GM23248 (cell line): ENCODE measurements at places on chromosomes 11 and 22.
A peak's percentile ranks its signal among the peaks of the same experiment; 100 is the strongest.

DNA sequence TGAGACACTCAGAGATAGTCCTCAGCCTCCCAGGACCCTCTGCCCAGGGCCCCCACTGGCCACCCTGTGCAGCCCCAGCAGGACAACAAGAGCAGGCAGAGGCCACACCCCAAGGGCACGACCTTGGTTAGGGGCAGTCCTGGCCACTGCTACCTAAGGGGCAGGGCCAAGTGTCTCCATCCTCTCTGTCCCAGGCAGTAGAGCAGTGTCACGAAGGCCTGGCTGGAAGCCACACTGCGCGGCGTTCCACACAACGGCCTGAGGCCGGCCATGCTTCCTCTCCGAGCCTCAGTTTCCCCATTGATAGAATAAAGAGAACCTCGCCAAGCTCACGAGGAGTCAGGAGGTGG lies 1074.3 kb downstream of the BRD1 start:
- no peak for DNase-seq

- DNase-seq = no peak
Measured at GRCh38 chr11:64058494-64058893, 22.8 kb downstream of the FLRT1 start.

DNA sequence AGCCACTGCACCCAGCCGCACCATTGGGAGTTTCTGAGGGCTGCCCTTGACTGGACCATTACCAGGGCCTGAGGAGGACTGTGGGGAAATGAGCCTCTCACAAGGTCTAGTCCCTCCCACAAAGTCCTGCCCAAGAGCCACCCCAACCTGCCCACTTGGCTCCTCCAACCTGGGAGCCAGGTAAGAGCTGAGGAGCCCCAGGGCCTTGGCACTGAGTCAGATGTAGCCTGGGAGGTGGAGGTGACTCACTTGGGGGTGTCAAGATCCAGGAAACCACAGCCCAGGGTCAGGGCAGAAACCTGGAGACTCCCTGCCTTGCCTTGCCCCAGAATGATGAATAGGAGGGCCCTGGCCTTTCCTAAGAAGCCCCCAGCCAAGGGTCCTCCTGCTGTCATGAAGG lies 25.8 kb upstream of the P2RY2 start:
- DNase-seq = no peak

GRCh38 chr22:27124351-27124966 lies 467.1 kb downstream of the MIAT start:
- peak; percentile 45 for DNase-seq

DNA sequence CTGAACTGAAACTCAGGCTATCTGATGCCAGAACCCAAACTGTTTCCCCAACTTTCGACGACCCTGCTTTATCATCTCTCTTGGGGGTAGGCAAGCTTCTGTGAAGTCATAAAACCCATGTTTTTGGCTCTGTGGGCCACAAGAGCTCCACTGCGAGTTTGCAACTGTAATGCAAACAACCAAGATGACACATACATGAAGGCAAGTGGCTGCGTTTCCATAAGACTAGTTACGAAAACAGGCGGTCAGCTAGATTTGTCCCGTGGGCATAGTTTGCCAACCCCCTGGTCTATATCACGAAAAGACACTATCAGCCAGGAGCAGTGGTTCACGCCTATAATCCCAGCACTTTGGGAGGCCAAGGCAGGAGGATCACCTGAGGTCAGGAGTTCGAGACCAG lies 37.5 kb downstream of the TPST2 start:
- DNase-seq = peak; percentile 12

DNA sequence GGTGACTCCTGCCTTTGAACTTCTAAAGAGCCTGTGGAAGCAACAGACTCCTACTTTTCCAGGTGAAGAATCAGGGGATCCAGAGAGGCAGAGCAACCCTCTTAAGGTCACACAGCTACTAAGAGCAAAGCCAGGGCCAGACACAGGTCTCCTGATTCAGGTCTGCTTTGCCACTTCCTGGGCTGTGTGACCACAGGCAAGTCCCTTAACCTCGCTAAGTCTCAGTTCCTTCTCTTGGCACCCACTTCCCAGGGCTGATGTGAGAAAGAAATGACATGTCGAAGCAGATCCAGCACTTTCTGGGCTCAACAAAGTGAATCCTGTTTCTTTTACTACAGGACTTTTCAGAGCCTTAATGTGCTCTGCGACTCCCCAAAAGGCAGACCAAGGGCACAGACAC lies 30.2 kb downstream of the UQCR10 start:
- no peak for DNase-seq

- no peak for DNase-seq
Measured at GRCh38 chr11:11334607-11335006, 18.4 kb downstream of the CSNK2A3 start.

DNA sequence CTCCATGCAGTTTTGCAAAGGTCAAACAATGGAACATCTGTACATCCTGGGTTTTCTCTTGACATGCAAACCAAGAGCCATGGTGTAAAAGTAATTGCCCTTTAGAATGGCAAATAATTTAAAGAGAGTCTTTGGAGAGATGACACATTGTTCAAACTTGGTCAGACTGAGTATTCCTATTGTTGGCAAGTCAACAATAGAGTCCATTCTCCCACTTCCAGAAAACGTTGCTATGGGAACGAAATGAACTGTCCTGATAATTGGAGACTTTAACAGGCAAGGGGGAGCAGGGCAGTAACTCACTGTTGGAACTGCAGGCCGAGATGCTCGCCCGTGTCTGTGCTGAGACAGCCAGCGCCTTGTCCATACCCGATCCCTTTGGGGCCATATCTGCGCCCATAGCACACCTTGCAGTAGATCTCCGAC lies 13.9 kb downstream of the CSRP3 start:
- DNase-seq = no peak

- DNase-seq = peak; percentile 89
Measured at GRCh38 chr11:560305-561147, at the start of the genes LMNTD2 and RASSF7. TSS of gene LMNTD2 (minus strand) at chr11:560738. CDS start at chr11:560716, 22 bp downstream. TSS of gene RASSF7 (plus strand) at chr11:560970. CDS start at chr11:561769, 799 bp downstream.

GRCh38 chr11:94128291-94128745 lies 323 bp upstream of the PANX1 start:
- peak; percentile 68 for DNase-seq

DNA sequence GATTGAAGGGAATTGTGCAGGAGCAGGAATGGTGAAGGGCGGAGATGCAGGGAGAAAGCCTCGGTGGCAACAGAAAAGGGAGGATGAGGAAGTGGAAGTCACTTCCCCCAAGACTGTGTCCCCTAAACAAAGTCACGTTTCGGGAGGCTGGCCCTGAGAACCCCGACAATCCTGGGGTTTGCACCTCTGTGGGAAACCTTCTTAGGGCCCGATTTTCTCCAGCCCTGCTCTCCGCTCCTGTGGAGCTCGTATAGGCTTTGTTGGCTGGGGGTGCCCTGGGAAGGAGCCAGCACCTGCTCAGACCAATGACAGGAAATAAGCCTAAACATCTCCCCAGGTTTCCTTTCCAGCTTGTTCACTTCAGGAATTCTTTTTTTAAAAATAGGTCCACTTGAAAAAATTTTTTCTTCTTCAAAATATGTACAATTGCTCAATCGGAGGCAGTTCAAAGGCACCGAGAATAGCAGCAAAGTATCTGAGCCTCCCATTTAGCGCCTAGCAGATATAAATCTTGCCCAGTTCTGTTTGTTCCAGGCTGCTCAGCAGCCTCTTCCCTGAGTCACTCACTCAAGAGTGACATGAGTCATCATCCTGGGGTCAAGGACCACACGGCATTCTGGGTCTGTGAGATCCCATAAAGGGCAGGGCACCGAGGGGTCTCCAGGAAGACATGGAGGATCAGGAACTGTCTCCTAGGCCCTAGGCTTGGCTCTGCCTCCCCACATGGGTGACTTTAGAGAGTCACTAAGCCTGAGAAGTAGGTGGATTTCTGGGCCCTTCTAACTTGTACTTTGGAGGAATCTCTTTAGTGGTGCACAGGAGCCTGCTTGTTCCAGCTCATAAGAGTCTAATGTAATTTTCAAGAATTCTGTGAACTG lies 34.0 kb downstream of the IRAG1 start:
- peak; percentile 96 for DNase-seq

- no peak for DNase-seq
Measured at GRCh38 chr22:31628969-31629708, 32.9 kb downstream of the PISD start.

- DNase-seq = no peak
Measured at GRCh38 chr11:429391-429790, 12.4 kb downstream of the ANO9 start.

DNA sequence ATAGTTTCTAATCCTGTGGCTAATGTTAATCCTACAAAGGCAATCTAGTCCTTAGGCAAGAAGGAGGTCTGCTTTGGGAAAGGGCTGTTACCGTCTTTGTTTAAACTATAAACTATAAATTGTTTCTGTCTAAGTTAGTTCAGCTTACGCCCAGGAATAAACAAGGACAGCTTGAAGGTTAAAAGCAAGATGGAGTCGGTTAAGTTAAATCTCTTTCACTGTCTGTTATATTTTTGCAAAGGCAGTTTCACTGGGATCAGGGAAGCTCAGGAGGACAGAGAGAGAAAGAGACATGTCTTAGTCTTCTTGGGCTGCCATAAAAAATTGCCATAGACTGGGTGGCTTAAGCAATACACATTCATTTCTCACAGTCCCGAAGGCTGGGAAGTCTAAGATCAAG lies 27.6 kb upstream of the CEP295 start:
- no peak for DNase-seq

DNA sequence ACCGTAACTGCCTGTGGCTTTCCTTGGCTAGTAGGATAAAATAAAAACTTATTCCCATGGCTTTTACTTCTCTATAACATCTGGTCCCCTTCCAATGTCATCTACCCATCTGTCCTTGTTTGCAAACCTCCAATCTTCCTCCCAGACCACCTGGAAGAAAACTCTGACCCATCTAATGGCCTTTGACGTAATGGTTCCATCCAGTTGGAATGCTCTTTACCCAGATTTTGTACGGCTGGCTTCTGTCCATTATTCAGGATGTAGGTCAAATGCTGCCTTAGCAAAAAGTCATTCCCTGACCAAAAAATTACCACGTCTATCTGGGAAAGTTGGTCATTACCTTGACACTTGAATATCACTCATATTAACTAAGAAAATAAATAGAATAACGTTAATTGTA lies 577.9 kb upstream of the ANO5 start:
- no peak for DNase-seq

DNA sequence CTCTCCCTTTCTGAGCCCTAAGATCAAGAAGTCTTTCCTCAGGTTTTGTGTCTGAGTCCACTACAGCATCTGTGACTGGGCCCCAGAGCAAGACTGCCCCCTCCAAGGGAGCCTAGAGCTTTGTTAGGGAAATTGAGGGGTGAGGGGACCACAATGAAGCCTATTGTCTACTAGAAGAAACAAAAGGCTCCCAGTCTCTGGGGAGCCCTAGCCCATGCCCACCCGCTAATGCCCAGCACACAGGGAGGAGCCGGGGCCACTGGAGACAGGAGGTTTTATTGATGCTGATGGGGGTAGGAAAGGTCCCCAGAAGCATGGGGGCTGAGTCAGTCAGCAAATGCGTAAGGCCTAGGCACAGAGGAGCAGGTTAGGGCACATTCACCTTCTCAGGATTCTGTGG lies 14.0 kb downstream of the RHOG start:
- no peak for DNase-seq

DNA sequence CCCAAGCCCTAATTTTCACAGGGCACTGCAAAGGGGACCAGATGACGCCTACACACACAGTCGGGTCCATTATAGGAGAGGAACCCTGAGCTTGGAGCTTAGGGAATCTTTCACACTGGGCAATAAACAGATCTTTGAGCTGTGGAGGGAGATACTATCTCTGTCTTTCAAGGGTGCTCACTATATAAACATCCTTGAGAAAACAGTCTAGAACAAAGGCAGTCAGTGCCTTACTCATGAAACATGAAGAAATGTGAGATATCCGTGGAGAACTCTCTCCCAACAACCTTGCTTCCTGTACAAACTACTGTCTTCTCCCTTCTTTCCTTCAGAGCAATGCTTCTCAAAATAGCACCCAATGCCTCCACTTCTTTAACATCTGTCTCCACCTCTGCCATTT lies 109.0 kb upstream of the APOA1 start:
- no peak for DNase-seq

- no peak for DNase-seq
Measured at GRCh38 chr11:65433657-65434056, 11.1 kb downstream of the NEAT1 start.

DNA sequence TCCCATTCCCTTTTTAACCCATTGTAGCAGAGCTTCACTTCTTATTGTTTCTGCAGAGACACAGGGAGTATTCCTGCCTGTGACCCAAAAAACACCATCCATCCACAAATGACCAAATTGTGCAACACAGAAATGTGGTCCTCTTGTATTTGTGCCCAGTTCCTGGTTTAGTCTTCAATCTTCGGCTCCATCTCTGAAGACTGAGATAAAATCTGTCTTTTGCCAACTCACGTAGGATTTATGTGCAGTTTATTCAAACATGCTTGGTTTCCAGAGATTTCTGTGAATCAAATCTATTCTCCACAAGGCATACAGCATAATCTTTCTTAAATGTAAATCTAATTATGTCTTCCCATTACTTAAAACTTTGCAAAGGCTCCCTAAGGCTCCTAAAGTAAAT lies 307.0 kb downstream of the AASDHPPT start:
- DNase-seq = no peak

GRCh38 chr11:58965246-58965985 lies 26.1 kb downstream of the GLYATL1 start:
- DNase-seq = peak; percentile 58

DNA sequence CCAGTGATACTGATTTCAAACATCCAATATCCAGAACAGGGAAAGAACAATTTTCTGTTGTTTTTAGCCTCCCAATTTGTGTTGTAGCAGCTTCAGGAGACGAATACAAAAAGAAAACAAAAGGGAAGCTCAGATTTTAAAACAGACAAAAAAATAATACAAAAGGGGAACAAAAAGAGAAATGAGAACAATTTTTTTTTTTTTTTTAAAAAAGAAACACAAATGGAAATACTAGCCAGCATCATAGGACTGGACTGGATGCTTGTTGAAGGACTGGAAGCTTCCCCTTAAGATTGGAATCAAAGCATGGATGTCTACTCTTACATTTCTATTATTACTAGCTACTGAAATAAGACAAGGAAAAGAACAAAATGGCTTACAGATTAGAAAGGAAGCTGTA lies 46.5 kb upstream of the SORL1 start:
- DNase-seq = no peak

GRCh38 chr22:43931771-43932170 lies 8.2 kb downstream of the PNPLA3 start:
- DNase-seq = no peak

- peak; percentile 29 for DNase-seq
Measured at GRCh38 chr22:42959576-42960509, 55.1 kb downstream of the PACSIN2 start.

GRCh38 chr11:118608360-118609227 lies 1.2 kb downstream of the PHLDB1 start:
- peak; percentile 97 for DNase-seq

DNA sequence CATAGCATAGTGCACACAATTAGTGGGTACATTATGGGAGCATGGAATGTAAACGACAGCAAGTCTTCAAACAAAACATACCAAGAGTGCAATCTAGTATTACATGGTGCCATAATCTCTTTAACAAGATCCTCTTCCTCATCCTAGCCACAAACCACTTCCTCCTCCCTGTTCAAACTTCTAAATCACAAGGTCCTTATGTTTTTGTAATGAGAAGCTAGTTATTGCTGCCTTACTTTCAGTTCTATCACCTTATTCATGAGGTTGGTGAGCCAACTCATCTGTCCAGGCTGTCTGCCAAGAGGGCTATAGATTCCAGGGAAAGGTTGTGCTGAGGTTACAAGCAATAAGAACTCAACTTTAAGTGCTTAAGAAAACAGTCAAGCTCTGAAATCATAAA lies 195.4 kb upstream of the ARHGAP20 start:
- DNase-seq = peak; percentile 93
